ENCODE measurements at places on chromosomes 12 and 14. TPM values are rescaled to one million over a fixed set of nuclear protein-coding genes. Genes with fewer than 3 reads are reported as not detected.

Gene P2RX7
- total RNA-seq, result 6.0 TPM

DNA sequence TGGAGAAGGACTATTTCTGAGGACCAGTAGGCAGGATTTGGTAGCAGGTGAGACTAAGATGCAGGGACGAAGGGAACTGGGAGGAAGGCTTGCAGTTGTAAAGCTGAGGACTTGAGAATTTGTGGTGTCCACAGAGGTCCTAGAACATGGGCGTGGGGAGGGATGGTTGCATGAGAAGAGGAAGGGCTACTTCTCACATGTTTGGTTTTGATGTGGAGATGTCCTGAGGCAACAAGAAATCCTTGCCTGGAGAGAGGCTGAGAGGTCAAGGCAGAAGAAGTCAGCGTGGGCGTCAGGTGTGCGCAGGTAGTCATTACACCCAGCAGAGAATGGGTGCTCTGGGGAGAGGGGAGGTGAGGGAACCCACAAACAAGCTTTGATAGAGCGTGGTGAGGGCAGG lies 5.7 kb upstream of the RABGGTA start:
- no peaks in the 10 kb centered on the region for H3K36me3 ChIP-seq
- no peak overlapping the region for H3K27ac ChIP-seq
- no peaks in the 10 kb centered on the region for H3K27me3 ChIP-seq
- H3K4me3 ChIP-seq, result no peak overlapping the region
- peaks cover 17% of the 10 kb centered on the region for H3K4me1 ChIP-seq

GRCh38 chr12:15770021-15770420 lies 19.2 kb downstream of the EPS8 start:
- no peaks in the 10 kb centered on the region for H3K27me3 ChIP-seq
- H3K4me1 ChIP-seq, result peaks cover 10% of the 10 kb centered on the region
- H3K36me3 ChIP-seq, result no peaks in the 10 kb centered on the region
- no peak for DNase-seq

DNA sequence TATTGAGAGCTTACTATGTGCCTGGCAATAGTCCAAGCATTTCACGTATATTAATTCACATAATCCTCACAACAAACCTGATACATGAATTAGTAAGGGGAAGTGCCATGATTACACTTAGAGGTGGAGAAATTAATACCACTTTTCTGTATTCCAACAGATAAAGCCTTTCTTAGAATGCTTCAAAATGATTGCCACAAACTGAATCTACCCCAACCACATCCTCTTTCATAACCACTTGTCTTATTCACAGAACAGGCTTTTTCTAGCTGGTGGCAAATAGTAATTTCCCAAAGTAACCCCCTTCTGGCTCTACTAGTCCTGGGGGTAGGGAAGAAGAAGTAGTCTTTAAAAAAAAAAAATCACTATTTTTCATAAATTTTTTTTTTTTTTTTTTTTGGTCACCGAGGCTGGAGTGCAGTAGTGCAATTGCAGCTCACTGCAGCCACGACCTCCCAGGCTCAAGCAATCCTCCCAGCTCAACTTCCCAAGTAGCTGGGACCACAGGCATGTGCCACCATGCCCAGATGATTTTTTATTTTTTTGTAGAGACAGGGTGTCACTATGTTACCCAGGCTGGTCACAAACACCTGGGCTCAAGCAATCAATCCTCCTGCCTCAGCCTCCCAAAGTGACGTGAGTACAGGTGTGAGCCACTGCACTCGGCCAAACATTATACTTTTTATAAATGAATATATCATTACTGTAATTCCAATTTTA lies 59.0 kb upstream of the ARID2 start:
- no peaks in the 10 kb centered on the region for H3K36me3 ChIP-seq
- no peaks in the 10 kb centered on the region for H3K27me3 ChIP-seq
- no peak overlapping the region for H3K27ac ChIP-seq
- no peak for DNase-seq
- no peak overlapping the region for H3K4me3 ChIP-seq

Gene POLE2
- total RNA-seq, result 38.6 TPM

DNA sequence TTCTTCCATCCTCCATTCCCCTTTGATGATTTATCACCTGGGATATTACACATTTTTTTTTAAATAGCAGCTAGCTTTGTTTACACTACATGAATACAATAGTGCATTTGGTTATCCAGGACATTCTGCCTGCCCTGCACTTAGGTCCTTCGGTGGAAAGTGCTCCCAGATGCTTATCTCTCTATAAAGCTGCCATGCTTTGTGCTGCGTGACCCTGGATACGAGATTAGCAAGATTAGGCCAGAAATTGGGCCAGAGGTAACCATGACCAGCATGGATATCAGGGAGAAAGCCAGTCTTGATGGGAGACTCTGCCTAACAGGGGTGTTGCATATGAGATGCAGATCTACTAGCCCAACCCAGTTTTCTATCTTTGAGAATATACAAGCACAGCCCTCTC lies 12.1 kb upstream of the KRT83 start:
- no peak for DNase-seq
- peaks cover under 1% of the 10 kb centered on the region for H3K4me1 ChIP-seq
- H3K4me3 ChIP-seq, result no peak overlapping the region
- H3K36me3 ChIP-seq, result no peaks in the 10 kb centered on the region
- H3K27me3 ChIP-seq, result no peaks in the 10 kb centered on the region

DNA sequence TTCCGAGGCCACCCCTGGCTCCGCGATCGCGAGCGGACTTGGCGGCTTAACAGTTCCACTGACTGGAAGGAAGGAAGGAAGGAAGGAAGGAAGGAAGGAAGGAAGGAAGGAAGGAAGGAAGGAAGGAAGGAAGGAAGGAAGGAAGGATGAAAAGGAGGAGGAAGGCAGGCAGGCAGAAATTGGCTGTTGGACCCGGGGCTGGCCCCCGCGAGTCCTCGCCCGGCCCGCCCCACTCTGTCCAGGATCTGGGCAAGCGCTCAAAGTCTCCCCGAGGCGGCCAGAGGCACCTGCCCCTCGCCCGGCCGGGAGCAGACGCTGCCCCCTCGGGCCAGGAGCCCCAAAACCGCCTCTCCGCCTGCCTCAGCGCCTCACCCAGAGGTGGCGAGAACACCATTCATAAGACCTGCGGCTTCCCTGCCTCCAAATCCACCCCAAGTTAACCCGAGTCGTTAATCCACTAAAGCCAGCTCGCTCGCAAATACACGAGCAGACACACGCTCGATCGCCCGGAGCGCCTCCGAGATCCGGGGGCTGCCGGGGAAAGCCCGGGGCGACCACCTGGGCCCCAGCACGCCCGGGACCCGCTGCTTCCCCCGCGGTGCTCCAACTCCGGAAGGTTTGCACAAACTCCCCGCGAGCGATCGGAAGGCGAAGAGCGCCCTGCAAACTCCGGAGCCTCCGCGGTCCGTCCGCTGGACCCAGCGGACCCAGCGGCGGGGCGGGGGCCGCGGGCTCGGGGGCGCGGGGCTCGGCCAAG lies 844 bp downstream of the DPF3 start:
- peak; percentile 38 for DNase-seq
- H3K4me3 ChIP-seq, result peak overlapping the region; percentile 82
- H3K4me1 ChIP-seq, result peaks cover 25% of the 10 kb centered on the region
- H3K27me3 ChIP-seq, result no peaks in the 10 kb centered on the region

Gene LLPH
- total RNA-seq, result 11.2 TPM

GRCh38 chr14:93937519-93937918 lies 10.4 kb downstream of the FAM181A start:
- H3K27ac ChIP-seq, result no peak overlapping the region
- H3K4me3 ChIP-seq, result no peak overlapping the region
- H3K36me3 ChIP-seq, result no peaks in the 10 kb centered on the region

Gene OTUB2
- 7.7 TPM for total RNA-seq

Gene RIMBP2
- total RNA-seq, result not detected

Gene PZP
- total RNA-seq, result not detected

- H3K4me1 ChIP-seq, result peaks cover 12% of the 10 kb centered on the region
- no peaks in the 10 kb centered on the region for H3K27me3 ChIP-seq
- no peak for DNase-seq
- H3K4me3 ChIP-seq, result no peak overlapping the region
- H3K27ac ChIP-seq, result no peak overlapping the region
Observed at GRCh38 chr12:110277530-110278254, 3.4 kb upstream of the ATP2A2 start.

Gene CD163
- not detected for total RNA-seq

Gene ZBTB42
- 9.2 TPM for total RNA-seq

DNA sequence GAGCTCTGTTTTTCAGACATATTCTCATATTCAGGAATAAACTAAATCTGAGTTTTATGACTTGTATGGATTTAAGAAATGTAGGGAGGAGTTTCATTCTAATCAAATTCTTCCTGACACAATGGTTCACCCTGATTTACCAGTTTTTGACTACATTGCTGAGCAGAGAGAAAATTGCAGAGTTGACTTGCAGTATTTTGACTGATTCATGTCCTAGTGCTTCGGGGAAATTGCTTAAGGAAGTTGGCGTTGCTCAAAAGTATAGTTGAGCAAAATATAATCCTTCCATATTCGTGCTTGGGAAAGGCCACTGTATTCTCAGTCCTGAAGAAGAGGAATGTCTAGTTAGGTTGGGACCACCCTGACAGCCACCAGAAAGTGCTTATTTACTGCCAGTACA lies 1.3 kb upstream of the TWF1 start:
- peak; percentile 14 for DNase-seq
- peaks cover 8% of the 10 kb centered on the region for H3K36me3 ChIP-seq
- H3K4me3 ChIP-seq, result 0 out of 2 replicates have a peak overlapping the region, but pooled peaks have one; percentile 91
- H3K27ac ChIP-seq, result no peak overlapping the region

- no peaks in the 10 kb centered on the region for H3K27me3 ChIP-seq
- H3K4me3 ChIP-seq, result no peak overlapping the region
- H3K36me3 ChIP-seq, result no peaks in the 10 kb centered on the region
Observed at GRCh38 chr12:84605983-84606382, 306.6 kb downstream of the SLC6A15 start.

Gene PTPRO
- total RNA-seq, result not detected

Gene PTHLH
- 414 TPM for total RNA-seq

GRCh38 chr12:32272465-32272864 lies 126.9 kb upstream of the FGD4 start:
- H3K27me3 ChIP-seq, result no peaks in the 10 kb centered on the region
- H3K27ac ChIP-seq, result no peak overlapping the region
- no peaks in the 10 kb centered on the region for H3K36me3 ChIP-seq
- H3K4me3 ChIP-seq, result no peak overlapping the region

DNA sequence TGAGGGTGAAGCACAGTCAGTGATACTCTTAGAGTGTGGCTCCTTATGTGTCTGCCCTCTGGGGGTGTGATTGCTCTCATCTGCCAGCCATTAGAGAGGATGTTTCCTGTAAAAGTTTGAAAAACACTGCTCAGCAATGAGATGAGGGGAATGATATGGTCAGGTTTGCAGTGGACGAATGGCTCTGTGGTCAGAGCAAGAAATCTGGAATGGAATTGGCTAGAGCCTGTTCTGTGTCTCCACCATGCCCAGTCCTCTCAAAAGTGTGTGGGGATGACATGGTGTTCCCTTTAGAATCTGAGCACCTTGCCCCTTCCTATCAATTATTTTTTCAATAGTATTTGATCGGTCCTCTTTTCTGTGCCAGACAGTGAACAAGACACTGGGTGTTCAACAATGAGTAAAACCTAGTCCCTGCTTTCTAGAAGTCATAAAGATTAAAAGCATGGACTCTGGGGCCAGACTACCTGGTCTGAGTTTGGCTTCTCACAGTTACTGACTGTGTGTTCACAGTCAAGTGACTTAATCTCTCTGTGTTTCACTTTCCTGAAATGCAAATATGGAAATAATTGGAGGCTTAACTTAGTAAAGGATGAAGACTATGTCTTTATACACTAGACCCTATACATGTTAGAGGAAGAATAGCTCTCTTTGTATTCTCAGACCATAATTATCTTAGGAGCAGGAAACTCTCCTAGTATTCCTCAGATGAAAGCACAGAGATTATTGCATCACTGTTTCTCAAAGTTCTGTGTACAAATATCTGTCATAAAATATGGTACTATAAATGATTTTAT lies 1.6 kb downstream of the ACSS3 start:
- no peaks in the 10 kb centered on the region for H3K4me1 ChIP-seq
- no peak overlapping the region for H3K27ac ChIP-seq
- no peak for DNase-seq
- H3K4me3 ChIP-seq, result no peak overlapping the region

Gene C12orf54
- total RNA-seq, result not detected

DNA sequence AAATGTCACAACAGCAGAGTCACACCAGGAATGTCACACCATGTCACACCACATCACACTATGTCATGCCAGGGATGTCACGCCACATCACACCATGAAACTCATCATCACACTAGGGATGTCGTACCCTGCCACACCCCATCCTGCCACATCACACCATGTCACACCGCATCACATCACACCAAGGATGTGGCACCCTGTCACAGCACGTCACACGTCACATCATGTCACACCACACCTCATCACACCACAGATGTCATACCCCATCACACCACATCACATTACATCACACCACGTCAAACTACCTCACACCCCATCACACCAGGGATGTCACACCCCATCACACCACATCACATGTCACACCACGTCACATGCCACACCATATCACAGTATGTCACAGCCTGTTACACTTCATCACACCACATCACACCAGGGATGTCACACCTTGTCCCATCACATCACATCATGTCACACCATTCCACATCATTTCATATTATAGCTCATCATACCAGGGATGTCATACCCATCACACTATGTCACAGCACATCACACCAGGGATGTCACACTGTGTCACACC lies 90.9 kb downstream of the TMEM121 start:
- no peak overlapping the region for H3K4me3 ChIP-seq
- peaks cover 3% of the 10 kb centered on the region for H3K27me3 ChIP-seq
- H3K27ac ChIP-seq, result no peak overlapping the region
- DNase-seq, result no peak
- H3K36me3 ChIP-seq, result no peaks in the 10 kb centered on the region

Gene CLEC1B
- total RNA-seq, result not detected

- H3K4me1 ChIP-seq, result no peaks in the 10 kb centered on the region
- H3K27me3 ChIP-seq, result no peaks in the 10 kb centered on the region
- no peak overlapping the region for H3K27ac ChIP-seq
- no peak overlapping the region for H3K4me3 ChIP-seq
- no peak for DNase-seq
Observed at GRCh38 chr14:83847102-83847501, 1682.8 kb upstream of the FLRT2 start.

- H3K4me1 ChIP-seq, result peaks cover 48% of the 10 kb centered on the region
- no peak for DNase-seq
- H3K36me3 ChIP-seq, result no peaks in the 10 kb centered on the region
- H3K27me3 ChIP-seq, result no peaks in the 10 kb centered on the region
Observed at GRCh38 chr14:35333797-35334743, 41.9 kb downstream of the PSMA6 start.

GRCh38 chr12:109609342-109609741 lies 35.7 kb downstream of the MVK start:
- H3K27ac ChIP-seq, result no peak overlapping the region
- H3K36me3 ChIP-seq, result no peaks in the 10 kb centered on the region
- no peak for DNase-seq
- no peaks in the 10 kb centered on the region for H3K27me3 ChIP-seq

GRCh38 chr14:77883131-77883846 lies 83.4 kb downstream of the ADCK1 start:
- no peak for DNase-seq
- H3K4me3 ChIP-seq, result no peak overlapping the region
- no peaks in the 10 kb centered on the region for H3K36me3 ChIP-seq
- no peaks in the 10 kb centered on the region for H3K27me3 ChIP-seq
- H3K4me1 ChIP-seq, result no peaks in the 10 kb centered on the region

DNA sequence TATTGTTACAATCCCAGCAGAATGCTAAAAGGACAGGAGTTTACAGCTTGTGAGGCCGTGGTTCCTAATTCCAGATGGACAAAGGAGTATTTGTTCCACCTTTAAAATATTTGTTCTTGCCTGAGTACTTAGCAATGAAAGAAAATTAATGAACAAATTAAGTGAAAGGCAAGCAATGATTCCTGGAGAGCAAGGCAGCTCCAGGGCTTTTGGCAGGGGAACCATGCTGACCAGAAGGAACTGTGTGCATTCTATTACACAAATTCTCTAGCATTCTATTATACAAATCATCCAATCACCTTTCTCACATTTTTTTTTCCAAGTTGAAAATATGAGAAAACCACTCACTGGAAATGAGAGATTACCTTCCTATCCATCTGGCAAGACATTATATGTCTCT lies 1.8 kb upstream of the BMAL2 start:
- H3K36me3 ChIP-seq, result no peaks in the 10 kb centered on the region
- peak overlapping the region; percentile 95 for H3K27ac ChIP-seq
- no peaks in the 10 kb centered on the region for H3K27me3 ChIP-seq
